ENCODE measurements at places on chromosomes 7 and 10.
A peak's percentile ranks its signal among the peaks of the same experiment; 100 is the strongest.

DNA sequence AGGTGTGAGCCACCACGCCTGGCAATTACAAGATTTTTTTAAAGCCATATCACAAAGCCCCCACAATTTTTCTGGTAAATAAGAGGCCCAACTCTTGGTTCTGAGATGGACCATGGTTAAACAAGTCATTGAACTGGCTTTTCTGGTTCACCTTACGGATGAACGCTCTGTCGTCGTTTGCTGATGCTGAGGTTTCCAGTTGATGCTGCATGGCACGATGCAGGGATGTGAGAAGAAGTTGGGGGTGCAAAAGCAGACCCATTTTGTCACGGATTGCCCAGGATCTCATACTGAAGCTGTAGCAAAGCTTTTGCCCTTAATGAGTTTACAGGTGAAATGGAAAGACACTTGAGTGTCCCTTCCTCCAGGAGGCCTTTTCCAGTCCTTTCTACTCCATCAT is 2.0 kb upstream of the IL2RA start:
- DNase-seq = no peak

- DNase-seq = no peak
Observed at GRCh38 chr7:134935701-134936100, 50.6 kb upstream of the AGBL3 start.

- DNase-seq = no peak
Observed at GRCh38 chr7:118575393-118575948, 351.0 kb downstream of the ANKRD7 start.

DNA sequence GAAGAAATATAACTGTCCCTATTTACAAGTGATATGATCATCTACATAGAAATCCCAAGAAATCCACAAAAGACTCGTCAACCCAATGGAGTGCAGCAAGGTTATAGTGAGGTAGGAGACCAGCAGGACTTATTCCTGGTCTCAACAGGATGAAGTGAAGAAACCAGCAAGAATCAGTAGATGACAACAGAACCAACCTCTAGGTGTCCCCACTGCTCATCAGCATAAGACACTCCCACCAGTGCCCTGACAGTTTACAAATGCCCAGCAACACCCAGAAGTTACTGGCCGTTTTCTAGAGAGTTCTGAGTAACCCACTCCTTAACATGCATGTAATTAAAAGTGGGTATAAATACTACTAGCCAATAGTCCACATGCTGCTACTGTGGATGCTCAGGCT is 470.5 kb upstream of the LRRTM3 start:
- peak; percentile 35 for DNase-seq

DNA sequence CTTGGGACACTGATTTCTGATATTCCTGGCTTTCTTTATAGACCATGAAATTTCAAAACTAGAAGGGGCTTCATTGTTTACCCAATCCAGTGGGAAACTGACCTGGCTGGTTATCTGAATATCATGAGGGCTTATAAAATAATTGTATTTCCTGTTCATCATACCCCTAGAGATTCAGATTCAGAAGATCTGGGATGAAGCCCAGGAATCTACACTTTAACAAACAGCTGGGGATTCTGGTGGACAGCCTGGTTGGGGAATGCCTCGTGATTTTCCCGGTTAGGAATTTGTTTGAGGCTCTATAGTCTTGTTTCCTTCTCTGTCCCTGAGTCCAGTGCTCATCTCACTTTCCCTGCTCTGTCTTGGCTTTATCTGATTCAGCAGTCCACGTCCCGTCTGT is 110.3 kb downstream of the ADRA2A start:
- no peak for DNase-seq

GRCh38 chr7:117157241-117158209 is 165.3 kb downstream of the WNT2 start:
- peak; percentile 89 for DNase-seq
